ENCODE measurements at places on chromosomes 7 and 10.
A peak's percentile ranks its signal among the peaks of the same experiment; 100 is the strongest.

- DNase-seq, result no peak
- H3K36me3 ChIP-seq, result no peaks in the 10 kb centered on the region
- H3K4me1 ChIP-seq, result no peaks in the 10 kb centered on the region
- H3K27ac ChIP-seq, result no peak overlapping the region
- H3K27me3 ChIP-seq, result no peaks in the 10 kb centered on the region
Observed at GRCh38 chr10:74738985-74739567, 87.3 kb upstream of the KAT6B start.

GRCh38 chr10:83961620-83962019, 177.7 kb upstream of the GHITM start:
- H3K27me3 ChIP-seq, result no peaks in the 10 kb centered on the region
- no peaks in the 10 kb centered on the region for H3K36me3 ChIP-seq
- peak; percentile 47 for DNase-seq
- H3K27ac ChIP-seq, result no peak overlapping the region
- H3K4me1 ChIP-seq, result peaks cover 7% of the 10 kb centered on the region

DNA sequence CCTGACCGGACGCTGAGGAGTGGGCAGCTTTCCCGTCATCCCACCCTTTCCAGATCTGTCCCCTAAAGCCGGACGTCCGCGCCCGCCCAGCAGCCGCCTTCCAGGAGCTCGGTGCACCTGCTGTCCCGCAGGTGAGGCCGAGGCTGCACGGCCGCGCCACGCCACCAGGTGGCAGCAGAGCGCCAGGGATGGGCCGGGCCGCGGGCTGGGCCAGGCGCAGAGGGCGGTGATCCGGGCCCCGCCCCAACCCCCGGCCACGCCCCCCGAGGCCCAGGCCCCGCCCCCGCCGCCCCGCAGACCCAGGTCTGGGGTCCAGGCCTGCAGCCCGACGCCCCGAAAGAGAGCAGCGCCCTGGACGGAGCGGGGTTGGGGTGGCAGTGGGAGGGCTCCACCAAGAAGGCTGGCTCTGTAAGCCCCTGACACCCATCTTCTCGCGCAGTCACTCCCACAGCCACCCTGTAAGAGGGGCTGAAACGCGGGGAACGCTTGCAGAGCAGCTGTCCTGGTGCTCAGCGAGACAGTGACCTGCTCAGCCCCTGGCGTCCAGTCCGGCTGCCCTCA, 32.2 kb downstream of the FOXL3 start:
- H3K4me1 ChIP-seq, result peaks cover 31% of the 10 kb centered on the region
- H3K4me3 ChIP-seq, result peak overlapping the region; percentile 11
- DNase-seq, result peak; percentile 71
- H3K27me3 ChIP-seq, result peaks cover 3% of the 10 kb centered on the region

DNA sequence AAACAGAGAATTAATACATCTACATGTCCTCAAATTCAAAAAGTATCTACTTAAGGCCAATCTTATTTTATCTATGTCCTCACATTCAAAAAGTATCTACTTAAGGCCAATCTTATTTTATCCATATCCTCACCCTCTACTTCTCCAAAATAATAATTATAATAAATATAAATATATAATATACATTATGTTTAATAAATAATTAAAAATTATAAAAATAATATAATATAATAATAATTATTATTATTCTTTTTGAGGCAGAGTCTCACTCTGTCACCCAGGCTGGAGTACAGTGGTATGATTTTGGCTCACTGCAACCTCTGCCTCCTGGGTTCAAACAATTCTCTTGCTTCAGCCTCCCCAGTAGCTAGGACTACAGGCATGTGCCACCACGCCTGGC, 784.9 kb downstream of the DNAJB9 start:
- H3K4me1 ChIP-seq, result no peaks in the 10 kb centered on the region
- no peaks in the 10 kb centered on the region for H3K27me3 ChIP-seq
- no peak for DNase-seq
- no peak overlapping the region for H3K27ac ChIP-seq
- no peaks in the 10 kb centered on the region for H3K36me3 ChIP-seq
- H3K4me3 ChIP-seq, result no peak overlapping the region

DNA sequence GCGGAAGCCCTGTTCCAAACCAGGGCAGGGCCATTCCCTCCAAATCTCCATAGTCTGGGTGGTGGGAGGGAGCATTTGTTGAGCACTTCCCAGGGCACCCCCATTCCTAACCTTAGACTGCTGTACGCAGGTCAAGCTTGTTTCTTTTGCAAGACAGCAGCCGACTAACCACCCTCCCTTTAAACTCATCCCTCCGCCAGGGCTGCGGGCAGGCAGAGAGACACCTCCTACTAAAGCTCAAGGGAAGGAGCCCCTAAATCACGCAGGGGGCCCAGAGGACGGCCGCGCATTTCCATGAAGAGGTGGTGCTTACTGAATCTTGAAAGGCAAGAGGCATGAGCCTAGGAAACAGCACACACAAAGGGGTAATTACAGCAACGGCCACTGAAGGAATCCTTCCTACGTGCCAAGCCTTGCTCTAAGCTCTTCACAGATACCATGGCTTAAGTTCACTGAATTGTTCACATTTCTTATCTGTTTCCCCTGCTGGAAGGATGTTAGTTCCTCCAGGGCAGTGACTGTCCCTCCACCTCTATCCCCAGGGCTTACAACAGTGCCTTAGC, 90.0 kb downstream of the PROSER2 start:
- no peak overlapping the region for H3K27ac ChIP-seq
- H3K27me3 ChIP-seq, result no peaks in the 10 kb centered on the region
- no peaks in the 10 kb centered on the region for H3K36me3 ChIP-seq
- H3K4me3 ChIP-seq, result no peak overlapping the region
- peaks cover 8% of the 10 kb centered on the region for H3K4me1 ChIP-seq
- no peak for DNase-seq

GRCh38 chr10:89204621-89205185, 2.4 kb downstream of the CH25H start:
- peaks cover 21% of the 10 kb centered on the region for H3K4me1 ChIP-seq
- peaks cover 40% of the 10 kb centered on the region for H3K27me3 ChIP-seq
- no peak overlapping the region for H3K4me3 ChIP-seq
- no peak for DNase-seq
